ENCODE measurements at places on chromosomes 1 and 21.
A peak's percentile ranks its signal among the peaks of the same experiment; 100 is the strongest.

DNA sequence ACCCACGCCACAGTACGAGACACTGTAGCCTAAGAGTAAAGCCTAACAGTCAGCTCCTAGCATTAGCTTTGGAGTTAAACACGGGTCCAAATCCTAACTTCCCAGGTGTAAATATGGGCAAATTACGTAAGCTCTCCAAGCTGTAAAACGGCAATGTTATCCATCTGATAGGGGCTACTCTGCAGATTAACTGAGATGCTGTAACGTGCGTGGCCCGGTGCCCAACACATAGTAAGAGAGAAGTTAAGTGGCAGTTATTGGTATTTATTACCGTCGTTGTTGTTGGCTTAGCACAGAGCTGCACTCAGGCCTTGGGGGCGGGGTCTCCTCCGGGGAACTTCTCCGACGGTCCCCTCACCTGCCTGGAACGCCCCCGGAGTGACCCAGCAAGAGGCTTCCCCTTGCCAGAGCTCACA, 457 bp downstream of the TRAPPC3 start:
- no peak for DNase-seq

DNA sequence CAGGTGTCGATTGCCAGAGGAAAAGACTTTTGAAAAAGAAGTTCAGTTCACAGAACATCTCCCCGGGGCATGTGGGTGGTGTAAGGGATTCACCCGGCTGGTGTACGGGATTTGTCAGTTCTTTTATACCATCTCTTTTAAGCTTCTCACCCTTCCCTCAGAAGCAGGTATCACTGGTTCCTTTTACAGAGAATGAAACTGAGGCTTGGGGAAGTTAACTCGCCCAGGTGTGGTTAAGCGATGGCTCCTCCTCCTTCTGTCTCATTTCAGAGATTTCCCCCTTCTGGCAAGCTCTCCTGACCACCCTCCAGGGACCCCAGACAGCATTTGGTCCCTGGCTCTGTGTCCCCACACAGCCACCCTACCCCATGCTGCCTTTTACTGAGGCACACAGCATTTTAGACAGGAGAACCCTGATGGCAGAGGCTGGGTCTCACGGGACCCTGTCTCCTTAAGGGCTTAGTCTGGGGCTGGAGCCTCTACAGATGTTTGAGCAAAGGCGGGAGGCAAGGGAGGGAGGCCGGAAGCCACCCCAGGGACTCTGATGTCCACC, 2.8 kb upstream of the ECE1 start:
- peak; percentile 36 for DNase-seq

- no peak for DNase-seq
Observed at GRCh38 chr21:44959376-44960091, 19.7 kb downstream of the SLX9 start.

DNA sequence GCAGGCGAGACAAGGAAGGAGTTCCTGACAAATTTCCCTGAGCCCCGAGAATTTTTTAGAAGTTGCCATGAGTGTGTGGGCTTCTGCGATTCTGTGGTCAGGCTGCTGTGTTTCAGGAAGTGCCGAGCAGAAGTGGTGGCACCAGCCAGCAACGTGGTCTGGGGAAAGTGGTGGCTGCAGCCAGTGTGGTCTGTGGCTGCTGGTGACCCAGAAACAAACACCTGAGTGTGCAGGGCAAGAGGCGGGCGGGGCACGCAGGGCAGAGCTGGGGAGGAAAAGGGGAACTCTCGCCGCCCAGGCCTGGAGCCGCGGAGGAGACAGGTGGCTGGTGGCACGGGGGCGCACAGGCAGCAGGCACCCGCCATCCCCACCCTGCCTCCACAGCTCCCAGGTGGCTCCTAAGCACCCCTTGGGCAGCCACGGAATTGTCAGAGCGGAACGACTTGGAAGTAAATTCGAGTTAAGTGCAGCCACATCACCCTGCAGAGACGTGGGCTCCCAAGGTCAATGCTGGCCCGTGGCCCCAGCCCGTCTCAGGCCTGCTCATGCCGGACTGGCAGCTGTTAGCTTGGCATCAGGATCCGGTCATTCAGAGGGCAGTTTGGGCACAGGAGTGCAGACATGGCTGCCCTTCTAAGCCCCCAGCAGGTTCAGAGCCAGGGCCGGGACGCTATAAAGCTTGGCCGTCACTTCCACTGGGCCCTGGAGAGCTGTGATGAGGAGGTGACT, 25.1 kb downstream of the PRDM16 start:
- DNase-seq, result no peak

DNA sequence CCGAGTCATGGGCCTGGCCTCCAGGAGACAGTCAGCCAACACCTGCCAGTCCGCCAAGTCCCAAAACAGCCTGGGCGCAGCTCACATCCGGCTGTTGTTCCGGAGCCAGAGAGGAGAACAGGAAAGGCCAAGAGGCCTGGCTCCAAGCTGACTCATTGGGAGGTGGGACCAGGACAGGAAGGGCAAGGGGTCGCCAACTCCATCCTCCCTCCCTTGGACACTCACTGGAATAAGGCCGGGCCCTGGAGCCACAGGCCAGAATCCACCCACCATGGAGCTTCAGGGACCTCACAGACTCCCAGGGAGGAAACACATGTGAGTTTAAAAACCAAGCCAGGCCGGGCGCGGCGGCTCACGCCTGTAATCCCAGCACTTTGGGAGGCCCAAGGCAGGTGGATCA, 25.1 kb upstream of the CLIC4 start:
- DNase-seq, result no peak

GRCh38 chr1:54805466-54805865, 4.3 kb upstream of the TTC22 start:
- DNase-seq, result no peak

DNA sequence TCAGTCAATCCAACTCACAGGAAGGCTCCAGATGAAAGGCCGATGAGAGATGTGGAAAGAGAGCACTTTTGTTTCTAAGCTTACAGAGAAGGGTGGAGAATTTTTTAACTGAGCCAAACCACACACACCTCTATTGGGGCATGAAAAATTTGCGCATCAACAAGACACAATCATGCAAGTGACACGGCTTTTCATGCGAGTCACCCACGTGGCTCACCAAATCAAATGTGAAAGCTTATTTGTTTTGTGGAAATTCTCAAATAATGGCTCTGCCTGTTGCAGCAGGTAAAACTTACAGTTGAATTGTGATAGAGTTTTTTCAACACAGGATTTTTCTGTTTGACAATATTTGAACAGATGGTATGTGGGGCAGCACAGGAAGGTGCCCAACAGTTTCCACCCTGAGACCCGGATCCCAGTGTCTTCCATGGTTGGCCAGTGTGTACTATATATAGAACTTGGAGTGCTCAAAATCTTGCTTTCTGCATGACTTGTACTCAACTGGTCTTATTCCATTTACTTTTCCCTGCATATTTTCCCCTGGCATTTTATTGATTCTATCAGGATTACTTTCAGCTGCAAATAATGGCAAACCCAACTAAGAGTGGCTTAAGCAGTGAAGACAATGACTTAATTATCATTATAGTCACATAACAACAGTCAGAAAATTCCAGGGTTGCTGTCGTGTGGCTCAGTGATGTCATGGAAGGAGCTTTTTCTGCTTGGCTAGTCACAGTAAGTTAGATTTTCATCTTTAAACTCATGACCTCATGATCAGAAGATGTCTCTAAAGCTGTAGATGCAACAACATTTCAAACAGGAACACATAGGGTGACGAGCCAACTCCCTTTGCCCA, 90.6 kb upstream of the SIM2 start:
- DNase-seq, result no peak

- no peak for DNase-seq
Observed at GRCh38 chr1:161890574-161890973, 124.5 kb downstream of the ATF6 start.

DNA sequence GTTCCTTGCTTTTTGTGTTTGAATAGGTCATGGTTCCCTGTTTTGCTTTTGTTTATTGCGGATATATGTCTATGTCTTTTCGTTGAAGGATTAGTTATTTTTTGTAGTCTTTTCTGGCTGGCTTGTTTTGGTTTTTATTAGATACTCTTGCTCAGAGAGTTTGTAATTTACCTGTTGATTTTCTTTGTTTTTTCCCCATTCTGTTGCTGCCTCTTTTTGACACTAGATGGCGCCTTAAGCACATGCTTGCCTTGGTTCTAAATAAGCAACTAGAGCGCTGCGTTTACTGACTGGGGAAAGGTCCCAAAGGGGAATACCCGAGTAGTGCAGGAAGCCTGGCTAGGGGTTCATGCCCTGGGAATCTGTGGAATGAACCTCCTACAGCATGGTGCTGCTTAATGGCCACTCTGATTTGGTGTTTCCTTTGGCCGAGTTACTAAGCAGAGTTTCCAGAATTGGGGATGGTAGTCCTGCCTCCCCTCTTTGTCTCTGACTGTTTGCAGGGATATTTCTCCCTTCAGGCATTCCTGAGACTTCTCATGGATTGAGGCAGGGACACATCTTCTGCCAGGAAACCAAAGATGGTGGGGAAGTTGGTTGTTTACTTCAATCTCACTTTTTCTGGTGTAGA, 143.2 kb downstream of the PTPRU start:
- DNase-seq, result no peak

DNA sequence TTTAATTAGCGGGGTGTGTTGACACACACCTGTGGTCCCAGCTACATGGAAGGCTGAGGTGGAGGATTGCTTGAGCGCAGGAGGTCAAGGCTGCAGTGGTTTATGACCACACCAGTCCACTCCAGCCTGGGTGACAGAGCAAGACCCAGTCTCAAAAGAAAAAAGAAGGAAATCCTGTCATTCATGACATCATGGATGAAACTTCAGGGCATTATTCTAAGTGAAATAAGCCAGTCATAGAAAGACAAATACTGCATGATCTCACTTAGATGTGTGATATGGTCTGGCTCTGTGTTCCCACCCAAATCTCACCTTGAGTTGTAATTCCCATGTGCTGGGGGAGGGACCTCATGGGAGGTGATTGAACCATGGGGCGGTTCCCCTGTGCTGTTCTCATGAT, 82.6 kb downstream of the MT1HL1 start:
- DNase-seq, result no peak

GRCh38 chr1:209302779-209303568, 280.5 kb upstream of the CAMK1G start:
- no peak for DNase-seq

- DNase-seq, result no peak
Observed at GRCh38 chr1:109094377-109094803, 3.8 kb downstream of the TMEM167B start.

DNA sequence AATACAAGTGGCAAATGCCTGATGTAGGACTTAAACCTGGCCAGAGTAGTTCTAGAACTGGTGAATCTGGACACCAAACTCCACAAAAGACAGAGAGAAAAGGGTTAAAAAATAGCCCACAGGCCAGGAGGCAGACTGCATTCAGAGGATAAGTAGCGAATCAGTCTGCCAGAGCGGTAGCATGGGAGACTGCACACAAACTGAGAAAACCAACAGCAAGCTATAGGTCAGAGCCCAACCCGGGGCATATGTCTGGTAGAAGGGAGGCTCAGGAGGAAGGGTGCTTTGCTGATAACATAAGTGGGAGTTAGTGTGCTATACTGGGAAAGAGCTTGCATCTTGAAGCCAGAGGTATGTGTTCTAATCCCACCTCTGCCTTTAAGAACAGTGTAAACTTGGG, 4.0 kb downstream of the LRRC53 start:
- DNase-seq, result no peak

GRCh38 chr1:4319496-4319895, 334.9 kb upstream of the AJAP1 start:
- no peak for DNase-seq

DNA sequence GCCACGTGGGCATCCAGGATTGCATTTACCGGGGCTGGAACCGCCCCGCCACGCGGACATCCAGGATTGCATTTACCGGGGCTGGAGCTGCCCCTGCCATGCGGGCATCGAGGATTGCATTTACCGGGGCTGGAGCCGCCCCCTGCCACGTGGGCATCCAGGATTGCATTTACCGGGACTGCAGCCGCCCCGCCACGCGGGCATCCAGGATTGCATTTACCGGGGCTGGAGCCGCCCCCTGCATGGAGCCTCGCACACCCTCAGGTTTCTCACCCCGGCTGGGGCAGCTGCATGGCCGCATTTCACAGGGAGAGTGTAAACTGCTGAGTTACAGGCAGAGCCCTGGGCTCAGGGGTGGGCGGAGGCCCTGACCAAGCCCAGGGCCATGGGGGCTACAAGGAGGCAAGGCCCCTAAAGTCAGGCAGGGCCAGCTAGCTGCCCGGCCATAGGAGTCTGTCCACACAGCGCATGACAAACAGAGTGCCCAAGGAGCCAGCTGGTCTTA, 166.8 kb upstream of the ARHGEF16 start:
- DNase-seq, result no peak

DNA sequence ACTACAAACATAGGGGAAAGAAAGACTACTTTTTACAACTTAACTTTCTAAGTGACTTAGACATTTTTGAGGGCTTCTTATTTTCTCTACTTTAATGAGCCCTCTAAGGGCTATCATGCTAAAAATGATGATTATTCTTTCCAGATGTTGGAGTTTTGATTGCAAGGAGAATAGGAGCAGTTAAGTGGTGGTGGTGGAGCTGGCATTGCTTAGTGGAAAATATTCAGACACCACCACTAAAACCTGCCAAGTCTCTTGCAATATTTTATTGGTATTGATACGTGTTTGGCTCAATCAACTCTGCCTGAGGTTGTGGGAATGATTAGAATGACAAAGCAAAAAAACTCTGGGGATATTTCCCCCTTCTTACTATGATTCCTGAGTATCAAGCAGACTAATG, 82.6 kb upstream of the PTGFR start:
- DNase-seq, result no peak

DNA sequence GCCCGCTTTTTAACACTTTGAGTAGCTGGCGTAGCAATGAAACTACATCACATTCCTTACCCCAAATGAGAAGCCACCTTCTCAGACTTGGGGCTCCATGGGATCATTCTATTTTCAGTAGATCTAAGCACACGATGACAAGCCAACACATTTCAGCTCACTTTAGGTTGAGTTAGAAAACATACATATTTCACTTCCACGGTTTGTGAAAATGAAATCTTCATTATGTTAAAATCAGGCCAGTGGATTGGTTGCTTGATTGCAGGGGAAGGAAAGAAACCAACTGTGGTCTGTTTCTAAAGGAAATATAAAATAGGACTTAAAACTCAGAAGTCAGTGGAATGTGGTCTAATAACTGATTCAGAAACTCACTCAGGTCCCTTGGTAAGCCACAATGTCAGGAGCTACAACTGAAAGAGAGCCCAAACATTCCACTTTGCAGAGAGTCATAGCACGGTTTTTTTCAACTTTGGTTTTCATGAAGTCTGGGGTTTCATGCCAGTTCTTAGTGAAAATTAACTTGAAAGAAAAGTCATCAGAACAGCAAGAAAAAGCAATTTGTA, 82.3 kb upstream of the TIAM1 start:
- no peak for DNase-seq

GRCh38 chr1:58363585-58363984, 182.9 kb downstream of the OMA1 start:
- DNase-seq, result no peak

DNA sequence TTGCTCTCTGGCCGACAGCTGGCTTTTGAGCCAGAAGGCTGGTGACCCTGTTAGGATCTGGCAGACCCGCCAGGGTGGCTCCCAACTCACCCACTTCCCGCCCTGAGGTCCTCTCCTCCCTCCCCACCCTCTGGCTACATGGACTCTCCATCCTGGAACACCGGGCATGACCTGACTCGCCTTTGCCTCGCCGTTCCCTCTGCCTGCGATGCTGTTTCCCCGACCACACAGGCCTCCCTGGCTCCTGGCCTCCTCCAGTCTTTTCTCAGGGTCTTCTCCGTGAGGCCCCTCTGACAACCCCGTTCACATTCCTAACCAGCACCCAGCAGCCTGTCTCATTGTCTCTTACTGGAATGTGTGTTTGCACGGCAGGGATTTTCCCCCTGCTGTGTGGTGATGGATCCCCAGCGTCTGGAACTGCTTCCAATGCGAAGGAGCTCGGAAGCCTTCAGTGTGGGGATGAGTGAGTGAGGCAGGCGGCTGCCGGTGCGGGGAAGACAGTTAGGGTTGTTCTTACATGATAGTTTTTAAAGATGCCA, 46.0 kb upstream of the POFUT2 start:
- DNase-seq, result no peak
